ENCODE measurements at places on chromosomes 3 and 15. TPM values are rescaled to one million over a fixed set of nuclear protein-coding genes. Genes with fewer than 3 reads are reported as not detected.

The DPP8 gene
- total RNA-seq, result 29.2 TPM

The XCR1 gene
- total RNA-seq, result not detected

The CDV3 gene
- 103 TPM for total RNA-seq

The MANF gene
- total RNA-seq, result 132 TPM

The EEF1AKMT4 gene
- total RNA-seq, result 13.2 TPM

The GAP43 gene
- total RNA-seq, result not detected

The SENP8 gene
- total RNA-seq, result 1.3 TPM

The SMAD6 gene
- total RNA-seq, result 19.3 TPM

The C2CD4B gene
- total RNA-seq, result not detected

The GOLGA6L22 gene
- total RNA-seq, result not detected

The FRMD5 gene
- 4.1 TPM for total RNA-seq

The SEC62 gene
- 94.6 TPM for total RNA-seq

The ZCWPW2 gene
- 0.06 TPM for total RNA-seq

The ALS2CL gene
- total RNA-seq, result 6.2 TPM

The RPL15 gene
- 2,891 TPM for total RNA-seq

The FAM107A gene
- not detected for total RNA-seq

The CTDSPL gene
- 11.2 TPM for total RNA-seq

The SATB1 gene
- 0.13 TPM for total RNA-seq

The ITIH1 gene
- not detected for total RNA-seq

The ESYT3 gene
- 0.68 TPM for total RNA-seq

The CADPS gene
- total RNA-seq, result not detected

The SYNM gene
- 41.0 TPM for total RNA-seq

The ACSBG1 gene
- total RNA-seq, result 0.21 TPM

The EIF4E3 gene
- total RNA-seq, result 3.0 TPM

The AMIGO3 gene
- 1.4 TPM for total RNA-seq

The ZNF621 gene
- total RNA-seq, result 6.4 TPM

The ZNF774 gene
- total RNA-seq, result 1.8 TPM

The RABL3 gene
- 18.2 TPM for total RNA-seq

The GASK1A gene
- not detected for total RNA-seq

The CSTA gene
- total RNA-seq, result 0.95 TPM

The ZMYND10 gene
- 1.3 TPM for total RNA-seq

The PRR20G gene
- 0.14 TPM for total RNA-seq

The PLSCR1 gene
- total RNA-seq, result 47.2 TPM

The AGBL1 gene
- total RNA-seq, result not detected

The PLOD2 gene
- 136 TPM for total RNA-seq

The SPTBN5 gene
- 0.09 TPM for total RNA-seq

The MORC1 gene
- total RNA-seq, result not detected

The TPRA1 gene
- total RNA-seq, result 49.4 TPM

The STT3B gene
- 75.7 TPM for total RNA-seq

The TTLL13 gene
- total RNA-seq, result 0.48 TPM

The CHRD gene
- total RNA-seq, result 0.12 TPM

The PTX3 gene
- 0.81 TPM for total RNA-seq

The ITPR1 gene
- 7.8 TPM for total RNA-seq

The MBNL1 gene
- 58.3 TPM for total RNA-seq

The GRK7 gene
- total RNA-seq, result not detected

The GOLGA6D gene
- not detected for total RNA-seq

The MUSTN1 gene
- 0.52 TPM for total RNA-seq

The PP2D1 gene
- total RNA-seq, result not detected
